ENCODE measurements at places on chromosomes 2 and 18.

- DNase-seq, result no peak
These were observed 166.9 kb downstream of the VWC2L start for GRCh38 chr2:214577769-214578168.

DNA sequence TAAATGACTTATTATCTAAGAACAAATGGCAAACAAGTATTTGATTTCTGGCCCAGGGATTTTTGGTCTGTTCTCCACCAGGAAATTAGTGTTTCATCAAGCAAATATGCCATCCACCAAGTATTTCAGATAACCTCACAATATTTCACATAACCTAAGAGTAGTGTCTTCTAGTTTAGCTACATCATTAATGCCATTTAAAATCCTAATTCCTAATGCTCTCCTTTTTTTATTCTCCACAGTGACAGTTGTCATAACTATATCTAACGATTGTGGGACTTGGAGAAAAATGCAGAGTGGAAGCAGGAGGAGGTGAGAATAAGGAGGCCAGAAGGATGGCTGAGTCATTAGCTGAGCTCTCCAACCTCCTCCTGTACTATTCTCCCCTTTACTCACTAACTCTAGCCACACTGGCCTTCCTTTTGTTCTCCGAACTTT is 58.5 kb upstream of the CTLA4 start:
- no peak for DNase-seq

DNA sequence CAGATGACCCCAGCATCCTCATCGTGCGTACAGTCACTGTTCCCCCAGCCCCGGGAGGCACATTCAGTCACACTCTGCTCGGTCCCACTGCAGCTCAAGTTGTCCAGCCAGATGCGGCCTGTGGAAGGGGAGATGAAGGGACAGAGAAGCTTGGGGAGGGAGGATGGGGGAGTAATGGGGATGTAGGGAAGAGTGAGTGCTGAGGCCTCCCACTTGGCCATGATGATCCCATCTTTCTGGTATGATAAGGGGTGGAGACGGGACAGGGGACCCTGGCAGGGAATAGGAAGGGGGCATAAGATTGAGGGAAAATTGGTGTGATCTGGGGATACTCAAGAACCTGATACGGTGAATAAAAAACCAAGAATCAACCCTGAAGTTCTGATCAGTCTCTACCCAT is 3.5 kb downstream of the LOXL3 start:
- no peak for DNase-seq

GRCh38 chr2:61575447-61575859 is 37.3 kb upstream of the XPO1 start:
- DNase-seq, result no peak

DNA sequence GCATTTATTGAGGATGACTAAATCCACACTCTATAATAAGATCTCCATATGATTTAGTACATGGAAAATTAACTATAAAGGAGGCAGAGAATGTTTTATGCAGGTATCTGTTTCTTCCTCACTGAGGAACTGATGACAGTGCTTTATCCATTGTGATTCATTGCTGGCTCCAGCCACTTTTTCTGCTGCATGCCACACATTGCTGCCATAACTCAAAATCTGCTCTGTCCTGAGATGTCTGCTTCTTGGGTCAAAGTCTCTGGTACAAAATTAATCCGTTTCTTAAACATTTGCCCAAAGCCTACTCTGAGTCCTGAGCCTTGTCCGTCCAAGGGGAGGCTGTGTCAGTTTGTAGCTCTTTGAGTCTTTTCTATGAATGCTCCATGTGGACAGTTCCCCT is 15.5 kb upstream of the ARHGAP28 start:
- no peak for DNase-seq

DNA sequence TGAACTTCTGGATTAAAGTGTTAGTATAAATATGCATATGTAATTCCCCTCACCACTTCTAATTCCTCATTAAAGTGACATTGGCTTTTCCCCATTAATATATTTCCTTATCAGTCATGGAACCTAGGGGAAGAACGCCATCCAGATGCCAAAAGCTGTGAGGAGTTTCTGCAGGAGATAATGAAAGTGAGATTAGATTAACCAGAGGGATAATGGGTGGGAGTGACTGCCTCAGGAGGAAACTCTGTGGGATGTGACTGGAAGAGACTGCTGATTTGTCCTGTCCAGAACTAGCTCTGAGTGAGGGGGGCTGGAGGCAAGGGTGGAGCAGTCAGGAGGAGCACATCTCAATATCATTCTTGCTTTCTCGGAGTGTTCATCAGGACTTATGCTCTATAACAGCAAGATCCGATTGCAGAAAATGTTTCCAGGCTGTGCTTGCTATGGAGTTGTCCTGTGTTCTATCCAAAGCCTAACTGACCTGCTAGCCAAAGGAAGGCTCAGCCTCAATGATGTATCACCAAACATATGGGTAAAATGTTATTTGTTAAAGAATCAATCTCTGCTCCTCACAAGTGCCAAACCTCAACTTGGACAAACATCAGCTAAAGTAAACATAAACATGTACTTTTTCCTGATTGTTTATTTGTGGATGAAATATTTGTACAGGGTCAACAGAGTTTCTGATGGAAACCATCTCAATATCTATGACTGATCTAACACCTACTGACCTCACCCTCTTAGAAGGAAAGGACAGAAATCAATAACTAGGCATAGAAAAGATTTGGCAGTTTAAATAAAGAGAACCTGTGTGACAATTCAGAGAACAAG is 118.5 kb downstream of the ASXL3 start:
- DNase-seq, result no peak

DNA sequence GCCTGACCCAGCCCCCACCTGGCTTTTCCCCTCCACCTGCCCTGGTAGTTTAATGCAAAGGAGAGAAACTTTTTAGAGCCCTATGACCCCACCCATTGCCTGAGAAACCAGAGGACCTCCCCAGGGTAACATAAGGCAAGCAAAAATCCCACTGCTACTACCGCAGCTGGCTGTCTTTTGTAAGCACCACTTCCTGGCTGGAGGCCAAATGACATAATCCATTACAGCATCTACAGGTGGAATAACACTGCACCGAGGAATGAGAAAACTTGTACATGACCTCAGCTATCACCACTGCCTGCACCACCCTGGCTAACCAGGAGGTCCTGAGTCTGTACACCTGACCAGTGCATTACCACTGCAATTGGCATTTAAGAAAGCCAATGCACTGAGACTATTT is 149.6 kb upstream of the GALNT5 start:
- no peak for DNase-seq

DNA sequence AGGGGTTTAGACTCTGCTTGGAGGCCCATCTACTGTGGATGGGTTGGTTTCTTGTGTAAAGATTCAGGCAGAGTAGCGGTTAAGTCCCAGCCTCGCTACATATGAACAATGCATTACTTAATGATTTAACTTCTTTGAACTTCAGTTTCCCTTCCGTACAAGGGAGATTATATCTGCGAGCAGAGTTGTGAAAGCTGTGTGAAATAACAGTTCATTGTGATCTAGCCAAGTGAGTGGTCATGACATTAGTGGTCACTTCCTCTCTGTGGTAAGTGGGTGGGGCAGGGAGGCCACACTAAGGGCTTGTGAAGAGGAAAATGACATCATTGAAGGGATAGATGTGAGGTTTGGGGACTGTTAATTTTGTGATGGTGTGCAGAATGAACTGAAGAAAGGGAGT is 14.1 kb upstream of the MEX3C start:
- peak; percentile 32 for DNase-seq

- DNase-seq, result no peak
These were observed 172.4 kb upstream of the CXCR4 start for GRCh38 chr2:136290326-136290725.

DNA sequence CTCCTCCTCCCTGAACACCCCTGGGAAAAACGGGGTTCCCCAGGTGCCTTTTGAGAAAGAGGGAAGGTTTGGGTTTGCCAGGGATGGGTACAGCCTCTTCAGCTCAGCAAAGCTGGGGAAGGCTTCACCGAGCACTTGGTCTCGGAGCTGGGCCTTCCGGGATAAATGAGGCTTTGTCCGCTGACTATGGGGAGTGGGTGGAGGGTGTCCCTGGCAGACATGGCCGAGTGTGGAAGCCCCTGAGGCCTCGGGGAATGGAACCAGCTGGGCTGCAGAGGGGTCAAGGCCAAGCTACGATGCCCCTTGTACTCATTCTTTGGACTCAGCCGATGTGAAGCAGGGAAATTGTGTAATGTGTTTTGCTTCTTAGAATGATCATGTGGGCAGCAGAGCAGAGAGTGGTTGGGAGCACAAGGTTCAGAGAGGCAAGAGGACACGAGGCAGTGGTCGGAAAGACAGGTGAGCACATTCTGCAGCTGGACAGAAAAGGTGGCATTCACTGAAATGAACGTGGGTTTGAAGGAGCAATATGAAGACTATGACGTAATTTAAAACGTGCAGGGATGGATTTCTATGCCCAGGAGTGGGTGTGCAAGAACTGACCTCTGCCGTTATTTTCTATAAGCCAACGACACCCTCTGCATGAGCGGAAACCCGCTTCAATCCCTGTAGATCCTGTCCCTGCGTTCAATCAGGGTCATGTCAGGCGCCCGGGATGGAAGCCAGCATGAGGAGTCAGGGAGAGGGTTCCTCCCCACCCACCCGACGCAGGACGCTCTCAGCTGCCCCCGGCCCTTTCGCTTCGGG is 142.6 kb downstream of the PXDN start:
- DNase-seq, result no peak

GRCh38 chr18:26556573-26556972 is 8.2 kb upstream of the KCTD1 start:
- DNase-seq, result no peak

DNA sequence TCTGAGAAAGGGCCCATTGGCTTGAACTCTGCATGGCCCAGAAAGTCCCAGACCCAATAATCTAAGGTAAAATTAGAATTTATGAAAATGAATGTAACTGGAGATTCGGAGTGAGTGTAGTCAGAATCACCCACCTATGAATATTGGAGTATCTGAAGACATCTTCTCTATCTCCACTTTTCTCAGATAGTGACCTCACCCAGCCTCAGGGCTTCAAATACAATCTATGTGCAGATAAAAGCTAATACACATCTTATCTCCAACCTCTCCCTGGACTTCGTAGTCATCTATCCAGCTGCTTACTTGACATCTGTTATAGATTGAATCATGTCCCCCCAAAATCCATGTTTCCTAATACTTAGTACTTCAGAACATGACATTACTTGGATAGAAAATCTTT is 263.2 kb downstream of the RAD51AP2 start:
- DNase-seq, result no peak

DNA sequence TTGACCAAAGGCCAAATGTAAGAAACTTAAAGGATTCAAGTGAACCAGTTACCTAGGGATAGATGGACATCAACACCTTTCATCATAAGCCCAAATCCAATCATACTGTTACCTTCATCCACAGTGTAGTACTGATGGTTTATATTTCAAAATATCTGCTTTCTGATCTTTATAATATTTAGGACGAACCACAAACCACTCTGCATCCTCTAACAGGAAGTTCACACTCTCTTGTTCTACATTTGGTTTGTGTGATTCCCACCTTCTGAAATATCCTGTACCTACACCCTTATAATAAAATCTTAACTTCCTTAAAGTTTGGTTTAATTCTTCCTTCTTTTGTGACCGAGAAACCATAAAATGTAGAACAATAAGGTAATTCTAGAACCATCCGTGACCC is 535.7 kb upstream of the CHAC2 start:
- DNase-seq, result no peak

- DNase-seq, result no peak
These were observed 28.6 kb downstream of the PLA2R1 start for GRCh38 chr2:160033732-160034392.

DNA sequence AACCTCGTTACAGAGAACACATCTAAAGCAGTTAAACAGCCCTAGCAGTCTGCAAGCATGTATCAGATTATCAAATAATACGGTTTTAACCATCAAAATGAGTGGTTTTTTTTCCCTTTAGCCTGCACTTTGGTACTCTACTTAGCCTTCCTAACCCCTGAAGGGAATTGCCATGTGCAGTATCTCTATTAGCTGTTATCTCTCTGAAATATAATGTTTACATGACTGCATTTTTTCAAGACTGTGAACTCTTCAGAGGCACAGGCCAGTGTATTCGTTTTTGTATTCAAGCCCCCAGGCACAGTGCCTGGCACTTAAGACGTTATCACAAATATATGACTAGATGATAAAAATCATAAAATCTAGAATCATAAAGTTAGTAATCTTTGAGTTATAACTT is 509.5 kb downstream of the PARD3B start:
- DNase-seq, result no peak

DNA sequence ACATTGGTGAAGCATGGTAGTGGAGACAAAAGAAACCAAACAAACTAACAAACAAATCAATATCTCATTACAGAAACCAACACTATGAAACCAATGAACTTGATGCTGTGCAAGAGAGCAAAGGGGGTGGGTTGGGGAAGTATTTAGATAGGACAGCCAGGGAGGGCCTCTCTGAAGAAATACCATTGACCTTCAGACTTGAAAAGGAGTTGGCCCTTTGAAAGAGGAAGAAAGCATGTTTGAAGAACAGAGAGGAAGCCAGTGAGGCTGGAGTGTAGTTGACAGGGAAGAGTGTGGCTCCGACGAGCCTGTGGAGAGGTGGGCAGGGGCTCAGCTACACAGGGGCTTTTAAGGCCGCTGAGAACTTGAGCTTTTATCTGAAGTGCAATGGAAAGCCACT is 151.0 kb upstream of the GATA6 start:
- no peak for DNase-seq

DNA sequence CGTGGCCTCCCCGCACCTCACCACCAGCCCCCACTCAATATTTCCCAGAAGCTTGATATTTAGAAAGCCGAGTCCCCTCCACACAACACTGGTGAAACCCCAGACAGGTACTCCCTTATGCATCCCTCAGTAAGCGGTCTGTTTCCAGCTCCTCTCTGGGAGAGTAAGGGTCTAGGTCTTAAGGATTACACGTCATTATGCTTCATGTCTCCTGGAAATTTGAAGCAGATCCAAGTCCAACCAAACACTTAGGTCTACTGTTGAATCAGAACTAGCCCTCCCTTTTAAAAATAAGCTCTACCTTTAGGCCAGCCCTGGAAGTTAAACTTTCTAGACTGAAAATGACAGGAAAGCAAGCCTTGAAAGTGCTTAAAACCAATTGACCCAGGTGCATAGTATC is 1.5 kb upstream of the OST4 start:
- no peak for DNase-seq

GRCh38 chr2:98715812-98716451 is 15.0 kb downstream of the MGAT4A start:
- no peak for DNase-seq

GRCh38 chr18:73733806-73734314 is 413.8 kb downstream of the FBXO15 start:
- DNase-seq, result no peak
